Stomach (tissue), 19 donors: ENCODE measurements at places on chromosomes 12 and 14.
A peak's percentile ranks its signal among the peaks of the same experiment; 100 is the strongest.

- H3K27me3 ChIP-seq, result no peaks in the 10 kb centered on the region
- DNase-seq, result no peak
- no peaks in the 10 kb centered on the region for H3K4me1 ChIP-seq
- H3K27ac ChIP-seq, result no peak overlapping the region
Measured at GRCh38 chr12:109223211-109223610, 85.9 kb downstream of the FOXN4 start.

- DNase-seq, result peak; percentile 27
- H3K4me1 ChIP-seq, result no peaks in the 10 kb centered on the region
- H3K27me3 ChIP-seq, result no peaks in the 10 kb centered on the region
- no peaks in the 10 kb centered on the region for H3K36me3 ChIP-seq
Measured at GRCh38 chr12:20404576-20405346, 36.4 kb downstream of the PDE3A start.

DNA sequence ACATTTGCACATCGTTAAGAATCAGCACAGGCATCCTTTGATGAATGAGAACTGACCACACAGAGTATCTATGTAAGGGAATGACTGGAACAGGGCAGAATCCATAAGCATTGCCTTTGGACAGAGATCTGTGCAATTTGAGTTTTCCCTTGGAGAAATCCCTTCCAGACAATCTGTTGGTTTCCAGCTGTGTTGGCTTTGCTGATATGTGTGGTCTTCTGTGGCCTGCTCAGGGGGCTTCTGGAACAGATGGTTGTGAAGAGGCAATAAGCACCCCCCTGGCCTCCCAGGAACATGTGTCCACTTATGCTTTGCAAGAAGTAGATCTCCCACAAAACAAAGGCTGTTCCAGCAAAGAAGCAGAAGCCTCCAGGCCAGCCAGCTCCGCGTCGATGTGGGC, 111.4 kb upstream of the TMEM132C start:
- no peak for DNase-seq
- no peaks in the 10 kb centered on the region for H3K4me1 ChIP-seq
- H3K4me3 ChIP-seq, result no peak overlapping the region
- no peaks in the 10 kb centered on the region for H3K36me3 ChIP-seq

DNA sequence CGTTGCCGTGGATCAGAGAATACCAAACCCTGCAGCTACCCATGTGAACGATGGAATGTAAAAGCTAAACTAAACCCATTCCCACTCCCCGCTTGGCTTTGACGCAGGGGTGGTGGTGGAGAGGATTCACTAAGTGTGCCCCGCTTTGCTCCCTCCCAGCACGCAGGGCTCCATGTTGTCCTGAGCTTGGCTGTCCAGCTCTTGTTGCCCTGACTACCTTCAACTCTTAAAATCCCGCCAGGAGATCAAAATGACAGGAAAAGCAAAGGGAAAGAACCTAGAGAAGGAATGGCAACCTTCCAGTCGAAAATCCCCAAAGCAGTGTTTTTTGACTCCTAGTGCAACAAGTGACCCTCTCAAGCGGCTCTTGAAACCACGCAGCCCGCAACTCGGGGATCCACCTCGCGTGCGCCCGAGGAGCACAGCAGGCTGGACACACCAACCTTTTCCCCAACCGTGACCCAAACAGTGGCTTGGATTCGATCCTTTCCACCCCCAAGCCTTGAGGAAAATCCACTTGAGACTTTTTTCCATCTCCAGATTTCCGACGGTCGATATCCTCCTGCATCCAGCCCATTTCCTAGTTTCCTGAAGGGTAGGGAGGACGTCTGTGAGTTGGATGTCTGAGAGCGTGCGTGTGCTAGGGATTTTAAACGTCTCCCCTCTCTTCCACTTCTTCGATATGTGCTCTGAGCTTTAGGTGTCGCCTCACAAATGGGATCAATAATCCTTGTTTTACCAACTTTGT, 1.4 kb downstream of the SYT10 start:
- peak overlapping the region; percentile 43 for H3K27ac ChIP-seq
- peak overlapping the region; percentile 74 for H3K4me3 ChIP-seq
- no peak for DNase-seq
- H3K27me3 ChIP-seq, result peaks cover 27% of the 10 kb centered on the region

DNA sequence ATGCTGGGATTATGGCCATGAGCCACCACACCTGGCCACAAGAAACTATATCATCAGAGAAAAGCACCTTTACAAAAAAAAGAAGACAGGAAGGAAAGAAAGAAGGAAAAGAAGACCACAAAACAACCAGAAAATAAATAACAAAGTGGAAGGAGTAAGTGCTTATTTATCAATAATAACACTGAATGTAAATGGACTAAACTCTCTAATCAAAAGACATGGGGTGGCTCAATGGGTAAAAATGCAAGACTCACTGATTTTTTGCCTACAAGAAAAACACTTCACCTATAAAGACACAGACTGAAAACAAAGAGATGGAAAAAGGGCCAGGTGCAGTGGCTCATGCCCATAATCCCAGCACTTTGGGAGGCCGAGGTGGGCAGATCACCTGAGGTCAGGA, 65.7 kb downstream of the MAPKAPK5 start:
- peaks cover 11% of the 10 kb centered on the region for H3K36me3 ChIP-seq
- no peak overlapping the region for H3K27ac ChIP-seq
- no peak overlapping the region for H3K4me3 ChIP-seq
- H3K27me3 ChIP-seq, result no peaks in the 10 kb centered on the region
- no peaks in the 10 kb centered on the region for H3K4me1 ChIP-seq
- no peak for DNase-seq
